ENCODE measurements at places on chromosomes 5 and 9.

DNA sequence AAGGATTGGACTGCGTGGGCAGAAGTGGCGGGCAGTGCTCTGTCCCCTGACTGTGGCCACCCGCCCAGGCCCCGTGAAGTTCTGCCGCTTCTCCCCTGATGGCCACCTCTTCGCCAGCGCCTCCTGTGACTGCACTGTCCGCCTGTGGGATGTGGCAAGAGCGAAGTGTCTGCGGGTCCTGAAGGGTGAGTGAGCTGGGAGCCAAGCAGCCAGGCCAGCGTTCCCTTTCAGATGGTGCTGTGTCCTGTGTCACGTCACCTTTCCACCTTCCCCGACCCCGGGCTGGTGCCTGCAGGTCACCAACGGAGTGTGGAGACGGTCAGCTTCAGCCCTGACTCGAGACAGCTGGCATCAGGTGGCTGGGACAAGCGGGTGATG, 2.3 kb downstream of the WDR38 start:
- DNase-seq = no peak

DNA sequence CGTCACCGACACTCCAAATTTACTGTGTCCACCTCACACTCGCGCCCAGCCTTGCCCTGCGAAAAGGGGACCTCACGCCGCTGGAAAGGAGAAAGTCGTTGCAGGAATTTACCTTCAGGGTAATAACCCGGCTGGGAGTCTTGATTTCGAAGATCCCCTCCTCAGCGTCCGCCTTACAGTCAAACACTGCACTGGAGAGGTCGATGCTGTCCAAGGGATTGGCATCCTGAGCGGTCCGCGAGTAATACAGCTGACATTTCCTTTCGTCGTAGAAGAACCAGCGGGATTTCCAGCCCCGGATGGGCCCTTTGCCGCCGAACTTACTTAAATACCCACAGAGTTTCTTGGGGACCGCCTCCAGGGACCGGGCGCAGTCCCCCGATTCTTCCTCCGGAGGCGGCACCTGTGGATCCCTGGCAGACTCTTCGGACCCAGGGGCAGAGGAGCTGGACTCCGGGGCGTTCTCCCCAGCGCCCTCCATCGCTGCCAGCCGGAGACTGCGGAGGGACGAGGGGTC, 330 bp downstream of the TBC1D2 start:
- DNase-seq = peak; percentile 49

GRCh38 chr5:61200582-61201155, 38.4 kb upstream of the SMIM15 start:
- DNase-seq = no peak

DNA sequence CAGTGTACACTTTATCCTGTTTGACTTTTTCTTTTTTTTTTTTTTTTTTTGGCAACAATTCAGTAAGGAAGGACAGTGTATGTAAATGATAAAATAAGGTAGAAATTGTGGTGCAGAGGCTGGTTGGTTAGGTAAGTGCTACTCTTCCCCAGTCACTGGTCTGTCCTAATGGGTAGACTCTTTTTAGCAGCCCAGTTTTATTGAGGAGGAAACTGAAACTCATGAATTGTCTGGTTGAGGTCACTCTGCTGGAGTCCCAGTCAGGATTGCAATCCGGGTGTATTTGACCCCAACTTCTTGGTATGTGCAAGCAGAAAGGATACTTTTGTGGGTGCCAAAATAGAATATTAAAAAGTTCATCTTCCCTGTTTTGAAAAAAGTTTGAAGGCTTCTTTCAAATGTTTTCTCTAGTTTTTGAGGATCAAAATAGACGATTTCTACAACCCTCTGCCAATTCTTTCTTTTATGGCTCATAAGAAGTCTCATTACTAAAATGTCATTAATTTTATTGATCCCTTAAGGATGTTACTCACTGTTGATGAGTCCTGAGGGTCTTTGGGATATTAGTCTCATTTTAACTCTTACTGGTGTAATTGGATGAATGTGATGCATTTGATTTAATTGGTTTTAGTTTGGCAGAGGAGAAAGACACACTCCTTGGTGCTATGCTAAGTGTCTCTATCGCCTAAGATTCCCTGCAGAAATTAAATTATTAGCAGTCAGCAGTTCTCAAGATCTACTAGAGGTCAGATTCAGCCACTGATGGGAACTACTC, 171.9 kb downstream of the KDM4C start:
- DNase-seq = no peak

DNA sequence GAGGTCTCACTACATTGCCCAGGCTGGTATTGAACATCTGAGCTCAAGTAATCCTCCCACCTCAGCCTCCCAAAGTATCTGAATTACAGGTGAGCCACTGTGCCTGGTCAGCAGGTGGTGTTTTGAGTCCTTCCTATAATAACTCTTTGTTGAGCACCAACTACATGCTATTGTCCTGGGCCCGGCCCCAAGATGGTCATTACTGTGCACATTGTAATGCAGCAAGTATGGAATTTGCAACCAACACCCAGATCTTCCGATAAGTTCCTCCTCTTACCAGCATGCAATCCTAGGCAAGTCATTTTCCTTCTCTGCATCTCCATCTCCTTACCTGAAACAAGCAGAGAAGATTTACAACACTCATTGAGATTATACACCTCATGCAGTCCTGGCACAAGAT, 510.3 kb upstream of the KLF4 start:
- DNase-seq = no peak

GRCh38 chr9:33742519-33742918, 52.8 kb upstream of the PRSS3 start:
- DNase-seq = no peak

DNA sequence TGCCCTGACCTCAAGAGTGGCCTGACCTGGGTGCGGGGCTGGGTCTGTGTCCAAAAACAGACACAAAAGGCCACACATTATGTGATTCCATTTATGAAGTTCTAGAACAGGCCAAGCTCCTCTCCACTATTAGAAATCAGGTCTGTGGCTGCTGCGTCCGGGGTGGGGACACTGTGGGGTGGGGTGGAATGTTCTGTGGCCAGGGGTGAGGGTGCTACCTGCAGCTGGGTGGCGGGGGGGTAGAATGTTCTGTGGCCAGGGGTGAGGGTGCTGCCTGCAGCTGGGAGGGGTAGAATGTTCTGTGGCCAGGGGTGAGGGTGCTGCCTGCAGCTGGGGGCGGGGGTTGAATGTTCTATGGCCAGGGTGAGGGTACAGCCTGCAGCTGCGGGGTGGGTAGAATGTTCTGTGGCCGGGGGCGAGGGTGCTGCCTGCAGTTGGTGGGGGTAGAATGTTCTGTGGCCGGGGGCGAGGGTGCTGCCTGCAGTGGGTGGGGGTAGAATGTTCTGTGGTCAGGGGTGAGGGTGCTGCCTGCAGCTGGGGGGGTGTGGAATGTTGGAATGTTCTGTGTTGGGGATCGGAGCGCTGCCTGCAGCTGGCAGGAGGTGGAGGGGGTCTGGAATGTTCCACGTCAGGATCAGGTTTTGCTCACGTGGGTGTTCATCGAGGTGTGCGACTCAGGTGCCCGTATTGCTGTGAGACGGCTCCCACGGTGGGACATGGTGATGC, 8.3 kb downstream of the LCN12 start:
- DNase-seq = no peak

DNA sequence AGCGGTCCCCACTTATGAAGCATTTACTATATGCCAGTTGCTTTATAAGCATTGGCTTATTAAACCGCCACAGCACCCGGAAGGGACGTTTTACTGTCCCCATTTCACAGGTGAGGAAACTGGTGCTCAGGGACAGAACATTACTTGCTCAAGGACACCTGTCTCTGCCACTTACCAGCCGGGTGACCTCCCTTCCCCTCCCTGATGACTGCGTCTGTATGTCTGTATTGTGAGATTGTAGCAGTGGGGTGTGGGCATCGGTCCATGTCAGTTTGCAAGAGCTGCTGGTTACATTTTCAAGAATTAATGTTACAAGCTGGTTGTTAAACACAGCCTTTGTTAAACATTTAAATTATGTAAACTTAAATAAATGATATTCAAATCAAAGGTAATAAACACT, 77.6 kb upstream of the LMX1B start:
- DNase-seq = no peak

DNA sequence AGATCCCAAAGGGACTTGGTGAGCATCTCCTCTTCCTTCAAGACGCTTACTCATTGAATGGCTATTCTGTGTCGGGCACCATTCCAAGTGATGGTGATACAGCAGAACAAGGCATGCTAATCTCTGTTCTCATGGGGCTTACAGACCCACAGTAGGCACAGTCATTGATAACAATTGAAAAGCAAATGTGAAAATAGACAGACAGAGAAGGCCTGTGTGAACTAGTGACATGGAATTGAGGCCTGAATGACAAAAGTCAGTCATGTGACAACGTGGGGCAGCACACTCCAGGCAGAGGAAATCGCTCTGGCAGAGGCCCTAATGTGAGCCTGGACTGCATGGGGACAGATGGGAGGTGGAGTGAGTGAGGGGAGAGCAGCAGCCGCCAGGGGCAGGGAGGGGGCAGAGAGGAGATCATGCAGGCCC, 70.7 kb upstream of the CPLX2 start:
- DNase-seq = peak; percentile 64

DNA sequence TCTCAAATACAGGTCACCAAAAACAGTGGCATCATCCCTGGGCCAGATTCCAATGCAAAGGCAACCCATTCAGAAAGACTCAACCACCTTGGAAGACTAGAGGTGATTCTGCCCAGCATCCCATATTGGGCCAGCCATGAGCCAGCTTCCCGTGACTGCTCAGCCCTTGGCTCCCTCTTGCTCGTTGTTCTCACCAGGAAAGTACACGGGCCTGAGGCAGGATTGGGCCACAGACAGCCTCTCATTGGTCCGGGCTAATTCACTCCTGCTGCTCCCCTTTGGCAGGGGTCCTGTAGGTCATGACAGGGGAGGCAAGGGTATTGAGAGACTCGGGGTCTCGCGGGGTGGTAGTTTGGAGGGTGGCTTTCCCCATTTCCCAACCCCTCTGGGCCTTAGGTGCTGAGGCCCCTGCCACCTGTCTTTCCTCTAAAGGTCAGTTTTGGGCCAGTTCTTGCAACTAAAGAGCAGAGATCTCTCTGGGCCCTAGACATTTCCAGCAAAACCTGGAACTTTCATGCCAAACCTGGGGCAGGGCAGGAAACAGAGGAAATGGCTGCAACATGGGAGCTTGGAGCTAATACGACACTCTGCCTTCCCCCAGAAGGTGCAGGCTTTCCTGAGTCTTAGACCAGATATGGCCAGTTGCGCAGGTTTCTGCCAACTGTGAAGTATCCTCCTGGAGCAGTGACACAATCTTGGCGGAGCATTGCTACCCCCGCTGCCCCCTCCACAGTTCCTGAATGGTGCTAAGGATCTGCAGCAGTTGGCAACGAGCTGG, 22.0 kb upstream of the FGFR4 start:
- no peak for DNase-seq

GRCh38 chr9:18056269-18056992, 417.5 kb upstream of the ADAMTSL1 start:
- no peak for DNase-seq

GRCh38 chr5:123874600-123875201, 362.7 kb downstream of the CSNK1G3 start:
- peak; percentile 54 for DNase-seq

GRCh38 chr5:103724271-103724670, 161.7 kb upstream of the NUDT12 start:
- DNase-seq = no peak

DNA sequence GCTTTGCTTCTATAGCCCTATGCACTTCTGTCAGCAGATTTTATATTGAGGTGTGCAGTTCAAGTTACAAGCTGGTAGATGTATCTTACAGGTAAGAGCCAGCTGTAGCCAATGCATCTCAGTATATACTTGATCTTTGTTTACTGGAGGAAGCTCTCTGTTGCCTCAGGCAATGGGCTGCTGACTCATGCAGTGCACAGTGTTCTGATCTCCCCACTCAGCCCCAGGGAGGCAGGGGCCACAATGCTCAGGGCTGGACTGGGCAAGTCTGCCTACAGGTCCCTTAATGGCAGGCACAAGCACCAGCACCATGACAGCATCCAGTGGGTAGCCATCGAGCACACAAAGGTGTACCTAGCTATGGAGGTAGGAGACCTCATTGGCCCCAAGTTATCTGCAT, 178.8 kb upstream of the CDH10 start:
- no peak for DNase-seq

DNA sequence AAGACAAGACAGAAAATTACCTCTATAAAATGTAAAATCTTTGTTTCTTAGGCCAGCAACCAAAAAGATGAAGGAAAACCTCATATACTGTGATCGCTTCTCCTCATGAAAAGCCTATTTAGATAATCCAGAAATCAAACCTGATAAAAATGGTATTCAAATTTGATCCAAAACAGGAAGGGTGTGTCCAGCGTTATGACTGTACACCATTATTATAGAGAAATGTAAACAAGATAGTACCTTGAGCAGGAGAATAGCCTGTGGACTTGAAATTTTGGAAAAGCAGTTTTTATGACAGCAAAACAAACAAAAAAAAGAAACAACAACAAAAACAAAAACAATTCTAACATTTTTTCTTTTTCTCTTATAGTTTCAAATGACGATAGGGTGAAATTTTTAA, 1382.8 kb upstream of the CDH9 start:
- DNase-seq = no peak

DNA sequence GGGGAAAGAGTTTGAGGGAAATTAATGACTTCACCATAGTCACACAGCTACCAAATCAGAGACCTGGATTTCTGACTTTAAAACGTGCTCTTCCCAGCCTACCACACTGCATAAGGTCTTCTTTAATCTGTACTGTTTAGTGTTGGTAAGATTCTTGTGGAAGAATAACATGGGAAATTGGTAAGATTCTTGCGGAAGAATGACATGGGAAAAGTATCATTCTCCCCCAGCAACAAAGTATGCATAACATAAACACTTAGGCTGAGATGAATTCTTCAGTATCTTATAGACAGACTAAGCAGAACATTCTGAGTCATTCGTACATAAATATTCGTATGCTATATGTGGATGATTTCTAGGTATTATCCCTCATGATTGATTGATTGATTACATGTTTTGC, 170.4 kb downstream of the FOCAD start:
- DNase-seq = peak; percentile 1

DNA sequence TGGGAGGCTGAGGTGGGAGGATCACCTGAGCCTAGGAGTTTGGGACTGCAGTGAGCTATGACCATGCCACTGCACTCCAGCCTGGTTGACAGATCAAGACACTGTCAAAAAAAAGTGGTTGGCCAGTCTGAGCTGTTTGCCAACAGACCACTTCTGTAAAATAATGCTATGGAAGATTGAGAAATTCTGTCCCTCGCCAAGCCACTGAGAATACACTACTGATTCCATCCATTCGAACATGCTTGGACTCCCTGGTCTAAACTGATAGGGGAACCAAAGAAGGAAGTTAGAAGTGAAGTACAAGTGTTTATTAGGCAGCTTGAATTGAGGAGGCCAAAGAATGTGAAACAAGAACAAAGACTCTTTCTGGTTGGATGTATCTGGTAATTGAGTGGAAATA, 27.2 kb downstream of the ENC1 start:
- no peak for DNase-seq

DNA sequence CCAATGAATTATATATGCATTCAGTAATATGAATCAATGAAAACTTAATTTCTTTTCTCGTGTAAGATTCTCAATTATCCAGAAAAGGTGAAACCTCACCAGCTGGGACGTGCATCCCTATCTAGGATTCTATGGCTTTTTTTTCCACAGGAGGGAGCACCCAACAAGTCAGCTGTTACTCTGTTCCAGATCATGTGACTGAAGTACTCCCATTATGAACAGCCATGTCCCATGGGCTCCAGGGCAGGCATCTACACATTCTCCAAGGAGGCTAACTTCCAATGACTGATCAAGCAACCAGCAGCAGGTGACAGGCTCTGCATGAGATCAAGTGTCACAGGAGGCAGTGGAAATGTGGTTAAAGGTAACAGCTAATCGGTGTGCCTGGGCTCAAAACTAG, 118.8 kb downstream of the ELAVL2 start:
- DNase-seq = no peak

GRCh38 chr5:106894964-106895363, 775.8 kb downstream of the EFNA5 start:
- no peak for DNase-seq

All from RPMI7951 (cell line).